ENCODE measurements at places on chromosomes 12 and 14.

DNA sequence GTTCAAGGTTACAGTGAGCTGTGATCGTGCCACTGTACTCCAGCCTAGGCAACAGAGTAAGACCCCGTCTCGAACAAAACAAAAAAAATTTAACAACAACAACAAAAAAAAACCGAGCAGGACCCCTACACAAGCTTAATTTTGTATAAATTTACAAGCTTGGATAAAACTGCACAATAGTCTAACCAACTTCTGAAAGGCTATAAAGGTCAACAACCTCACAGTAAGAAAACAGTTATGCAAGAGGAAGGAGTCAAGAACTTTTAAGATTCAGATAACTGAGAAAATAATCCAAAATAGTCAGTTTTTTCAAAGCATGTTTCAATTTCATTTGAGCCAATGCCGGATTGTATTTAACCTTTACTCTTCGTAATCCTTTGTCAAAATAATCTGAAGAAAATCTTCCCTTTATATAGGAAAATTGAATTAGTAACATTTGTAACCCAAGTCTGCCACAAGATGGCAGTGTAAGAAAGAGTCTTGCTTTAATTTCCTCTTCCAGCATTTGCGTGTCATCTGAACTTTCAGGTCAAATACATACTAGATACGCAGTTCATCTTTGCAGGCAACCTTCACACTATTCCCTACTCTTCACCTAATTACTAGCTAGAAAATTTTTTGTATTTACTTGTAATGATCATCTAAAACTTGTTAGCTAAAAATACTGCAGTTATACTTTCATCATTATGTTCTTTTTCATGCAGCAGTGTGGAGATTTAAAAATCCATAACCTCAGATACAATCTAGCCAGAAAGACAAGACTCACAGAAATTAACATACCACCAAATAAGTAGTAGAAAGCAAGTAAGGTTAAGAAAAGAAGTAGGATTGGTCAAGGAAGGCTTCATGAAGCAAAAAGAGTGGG lies 5.8 kb downstream of the CCNB1IP1 start:
- DNase-seq = no peak

GRCh38 chr12:45191239-45191638 lies 24.7 kb upstream of the ANO6 start:
- DNase-seq = no peak

DNA sequence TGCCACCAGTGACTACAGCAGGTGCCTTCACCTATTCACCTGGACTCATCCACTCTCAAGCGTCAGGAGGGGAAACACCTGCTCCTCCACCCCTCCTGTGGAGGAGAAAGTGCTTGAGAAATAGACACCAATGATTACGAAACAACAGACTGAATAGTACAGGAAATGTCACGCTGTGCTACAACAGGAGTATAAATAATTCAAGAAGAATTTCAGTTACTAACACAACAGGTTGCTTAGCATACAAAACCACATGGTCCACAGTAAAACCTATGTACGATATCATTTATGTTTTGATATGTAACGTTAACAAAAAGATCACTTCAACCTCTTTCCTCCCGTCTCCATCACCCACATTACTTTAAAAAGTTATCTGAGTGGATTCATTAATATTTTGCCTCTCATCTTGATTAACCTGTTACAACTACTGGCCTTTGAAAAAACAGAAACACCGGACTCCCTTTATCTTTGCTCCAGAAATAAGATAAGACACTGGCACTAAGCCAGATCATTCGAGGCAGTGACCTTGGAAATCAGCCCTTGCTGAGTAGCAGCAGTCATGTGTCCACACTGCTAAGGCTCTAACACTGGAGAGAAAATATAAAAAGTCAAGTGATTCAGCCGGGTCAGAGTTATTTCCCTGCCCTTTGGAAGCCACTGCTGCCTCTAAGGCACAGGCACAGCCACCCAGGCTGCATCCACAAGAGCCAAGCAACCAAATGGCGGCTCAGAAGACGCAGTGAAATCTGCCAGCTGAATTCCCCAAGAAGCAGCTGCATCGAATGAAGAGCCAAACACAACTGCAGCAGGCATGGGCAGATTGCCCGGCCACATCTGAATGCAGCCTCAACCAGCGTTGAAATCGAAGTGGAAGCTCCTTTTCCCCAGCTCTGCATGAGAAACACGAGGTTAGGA lies 40.9 kb downstream of the NT5DC3 start:
- DNase-seq = no peak

DNA sequence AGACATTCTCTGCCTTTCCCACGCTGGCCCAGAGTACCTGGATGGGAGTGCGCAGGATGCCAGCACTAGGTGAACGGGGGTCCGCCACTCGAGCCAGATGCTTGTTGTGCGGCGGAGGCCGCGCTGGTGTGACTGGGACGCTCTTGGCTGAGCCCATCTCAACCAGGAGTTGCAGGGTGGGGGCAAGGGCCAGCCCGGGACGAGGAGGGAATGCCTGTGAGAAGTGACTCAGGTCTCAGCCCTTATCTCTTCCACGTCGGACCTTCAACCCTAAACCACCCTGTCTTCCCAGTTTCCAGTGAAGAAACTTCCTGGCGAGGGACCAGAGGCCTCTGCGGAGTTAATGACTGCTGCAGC lies 312 bp downstream of the CDCA3 start:
- DNase-seq = no peak

DNA sequence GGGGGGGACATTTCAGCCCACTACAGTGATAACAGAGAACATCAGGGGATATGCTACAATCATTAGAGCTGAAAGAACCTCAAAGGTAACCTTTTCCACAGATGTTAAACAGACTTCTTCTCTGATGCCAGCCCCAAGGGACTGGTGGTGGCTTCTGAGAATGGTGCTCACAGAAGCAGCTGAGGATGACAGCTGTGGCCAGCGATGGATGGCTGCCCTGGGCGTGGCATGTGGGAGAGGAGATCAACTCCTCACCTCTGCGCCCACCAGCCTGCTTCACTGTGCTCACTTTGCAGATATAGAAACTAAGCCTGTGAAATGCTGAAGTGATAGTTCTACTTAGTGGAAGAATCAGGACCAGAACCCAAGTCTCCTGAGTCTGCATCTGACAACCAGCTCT lies 33.0 kb downstream of the FOXN3 start:
- DNase-seq = no peak

DNA sequence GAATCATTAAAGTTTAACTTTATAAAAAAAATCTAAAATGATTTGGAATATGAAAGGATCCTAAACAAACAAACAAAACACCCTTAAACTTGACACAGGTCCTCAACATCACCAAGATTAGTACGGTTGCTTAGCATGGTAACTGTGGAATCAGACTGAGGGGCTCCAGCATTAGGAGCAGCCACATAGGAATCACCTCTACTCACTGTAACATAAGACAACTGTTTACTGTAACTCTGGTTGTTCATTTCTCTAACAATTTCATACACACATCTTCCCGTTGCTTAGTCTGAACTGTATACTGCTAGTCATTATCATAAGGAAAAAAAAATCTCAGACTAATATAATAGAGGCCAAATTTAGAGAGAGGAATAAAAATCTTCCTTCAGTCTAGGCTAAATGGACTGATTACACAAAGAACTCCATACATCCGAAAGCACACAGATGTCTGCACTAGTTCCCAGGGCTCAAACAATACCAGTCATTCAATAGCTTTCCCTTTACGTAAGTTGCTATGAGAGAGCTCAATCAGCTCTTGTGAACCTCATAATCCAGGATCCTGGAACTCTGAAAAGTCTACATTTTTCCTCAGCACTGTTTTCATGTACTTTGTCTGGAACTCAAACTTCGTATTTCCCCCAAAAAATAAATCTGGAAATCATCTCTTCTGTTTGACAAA lies 26.0 kb downstream of the LRP6 start:
- no peak for DNase-seq
